ENCODE measurements at places on chromosomes 6 and 20. TPM values are rescaled to one million over a fixed set of nuclear protein-coding genes. Genes with fewer than 3 reads are reported as not detected.
A peak's percentile ranks its signal among the peaks of the same experiment; 100 is the strongest.

DNA sequence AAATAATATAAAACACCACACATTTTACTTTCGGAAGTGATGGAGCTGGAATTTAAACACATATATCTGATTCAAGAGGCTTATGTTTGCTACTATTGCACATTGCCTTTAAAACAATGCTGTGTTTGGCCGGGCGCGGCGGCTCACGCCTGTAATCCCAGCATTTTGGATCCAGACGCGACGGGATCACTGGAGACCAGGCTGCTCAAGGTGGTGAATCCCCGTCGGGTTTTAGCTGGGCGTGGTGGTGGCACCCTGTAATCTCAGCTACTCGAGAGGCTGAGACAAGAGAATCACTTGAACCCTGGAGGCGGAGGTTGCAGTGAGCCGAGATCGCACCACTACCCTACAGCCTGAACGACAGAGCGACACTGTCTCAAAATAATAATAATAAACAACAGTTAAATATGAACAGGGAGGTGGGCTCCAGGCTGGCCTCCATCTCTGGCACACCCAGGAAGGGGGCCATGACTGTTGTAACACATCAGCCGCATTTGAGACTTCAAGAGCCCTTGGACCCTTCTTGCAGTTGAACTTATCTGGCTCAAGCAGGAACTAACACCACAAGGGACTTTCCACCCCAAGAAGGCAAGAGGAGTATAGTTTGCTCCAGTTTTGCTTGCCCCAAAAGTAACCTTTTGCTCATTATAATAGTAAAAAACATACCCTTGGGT, 127.1 kb upstream of the ZNF184 start:
- no peak for DNase-seq

DNA sequence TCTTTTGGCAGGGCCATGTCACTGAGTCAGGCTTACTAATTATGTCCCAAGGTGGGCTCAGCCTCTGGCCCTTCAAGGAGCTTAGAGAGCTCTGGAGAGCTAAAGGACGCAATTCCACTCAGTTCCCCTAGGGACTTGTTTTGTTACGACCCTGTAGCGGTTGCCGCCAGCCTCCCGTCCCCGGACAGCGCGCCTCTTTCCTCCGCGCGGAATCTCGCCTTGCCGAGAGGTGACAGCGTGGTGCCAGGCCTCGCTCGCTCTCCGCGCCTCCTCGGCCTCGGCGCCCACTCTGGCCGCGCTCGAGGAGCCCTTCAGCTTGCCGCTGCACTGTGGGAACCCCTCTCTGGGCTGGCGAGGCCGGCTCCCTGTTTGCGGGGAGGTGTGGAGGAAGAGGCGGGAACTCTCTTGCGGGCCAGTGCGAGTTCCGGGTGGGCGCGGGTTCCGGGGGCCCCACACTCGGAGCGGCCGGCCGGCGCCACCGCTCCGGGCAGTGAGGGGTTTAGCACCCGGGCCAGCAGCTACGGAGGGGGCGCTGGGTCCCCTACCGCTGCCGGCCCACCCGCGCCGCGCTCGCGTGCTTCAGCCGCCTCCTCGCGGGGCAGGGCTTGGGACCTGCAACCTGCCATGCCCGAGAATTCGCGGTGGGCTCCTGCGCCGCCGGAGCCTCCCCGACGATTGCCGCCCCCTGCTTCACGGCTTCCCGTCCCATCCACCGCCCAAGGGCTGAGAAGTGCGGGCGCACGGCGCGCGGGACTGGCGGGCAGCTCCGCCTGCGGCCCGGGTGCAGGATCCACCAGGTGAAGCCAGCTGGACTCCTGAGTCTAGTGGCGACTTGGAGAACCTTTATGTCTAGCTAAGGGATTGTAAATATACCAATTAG, 9.9 kb upstream of the ZNF311 start:
- DNase-seq = no peak

DNA sequence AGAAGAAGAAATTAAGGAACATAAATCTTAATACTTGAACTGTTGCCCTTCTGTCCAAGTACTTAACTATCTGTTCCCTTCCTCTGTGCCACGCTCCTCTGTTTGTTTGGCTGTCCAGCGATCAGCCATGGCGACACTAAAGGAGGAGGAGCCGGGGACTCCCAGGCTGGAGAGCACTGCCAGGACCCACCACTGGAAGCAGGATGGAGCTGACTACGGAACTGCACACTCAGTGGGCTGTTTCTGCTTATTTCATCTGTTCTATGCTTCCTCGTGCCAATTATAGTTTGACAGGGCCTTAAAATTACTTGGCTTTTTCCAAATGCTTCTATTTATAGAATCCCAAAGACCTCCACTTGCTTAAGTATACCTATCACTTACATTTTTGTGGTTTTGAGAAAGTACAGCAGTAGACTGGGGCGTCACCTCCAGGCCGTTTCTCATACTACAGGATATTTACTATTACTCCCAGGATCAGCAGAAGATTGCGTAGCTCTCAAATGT, 17.1 kb downstream of the IRF4 start:
- DNase-seq = peak; percentile 55

Gene HLA-DPB1
- polyA plus RNA-seq = 48.3 TPM

Gene CST4
- not detected for polyA plus RNA-seq

Data from stomach (tissue), 19 donors.